ENCODE measurements at places on chromosomes 5 and 9.

- no peak for DNase-seq
These were observed 356.8 kb downstream of the SPOCK1 start for GRCh38 chr5:137142346-137142745.

DNA sequence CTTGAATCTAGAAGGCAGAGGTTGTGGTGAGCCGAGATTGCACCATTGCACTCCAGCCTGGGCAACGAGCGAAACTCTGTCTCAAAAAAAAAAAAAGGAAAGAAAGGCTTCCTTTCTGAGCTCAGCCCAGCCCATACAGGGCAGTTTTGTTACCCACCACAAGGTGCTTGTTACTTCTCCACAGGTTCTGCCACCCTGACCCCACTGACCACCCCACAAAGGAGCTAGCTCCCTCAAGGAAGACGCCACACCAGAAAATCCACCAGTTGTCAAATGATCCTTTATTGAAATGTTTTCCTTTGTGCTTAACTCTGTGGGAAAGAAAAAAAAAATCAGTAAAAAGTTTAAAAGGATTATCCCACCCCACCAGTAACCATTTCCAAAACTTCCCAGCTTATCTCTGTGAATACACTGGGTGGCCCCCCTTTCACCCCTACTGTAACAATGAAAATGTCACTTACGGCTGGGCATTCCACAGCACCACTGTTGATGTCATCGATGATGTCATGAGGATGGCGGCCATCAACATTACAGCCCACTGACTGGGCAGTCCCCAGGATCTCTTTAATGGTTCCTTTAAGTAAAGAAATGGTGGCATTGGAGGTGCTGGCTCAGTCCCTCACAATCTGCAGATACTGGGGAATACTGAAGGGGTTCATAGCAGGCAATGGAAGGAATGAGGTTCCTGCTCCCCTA, 3.6 kb downstream of the RPL12 start:
- no peak for DNase-seq

- no peak for DNase-seq
These were observed 280.1 kb downstream of the FBXL17 start for GRCh38 chr5:108101821-108102220.

DNA sequence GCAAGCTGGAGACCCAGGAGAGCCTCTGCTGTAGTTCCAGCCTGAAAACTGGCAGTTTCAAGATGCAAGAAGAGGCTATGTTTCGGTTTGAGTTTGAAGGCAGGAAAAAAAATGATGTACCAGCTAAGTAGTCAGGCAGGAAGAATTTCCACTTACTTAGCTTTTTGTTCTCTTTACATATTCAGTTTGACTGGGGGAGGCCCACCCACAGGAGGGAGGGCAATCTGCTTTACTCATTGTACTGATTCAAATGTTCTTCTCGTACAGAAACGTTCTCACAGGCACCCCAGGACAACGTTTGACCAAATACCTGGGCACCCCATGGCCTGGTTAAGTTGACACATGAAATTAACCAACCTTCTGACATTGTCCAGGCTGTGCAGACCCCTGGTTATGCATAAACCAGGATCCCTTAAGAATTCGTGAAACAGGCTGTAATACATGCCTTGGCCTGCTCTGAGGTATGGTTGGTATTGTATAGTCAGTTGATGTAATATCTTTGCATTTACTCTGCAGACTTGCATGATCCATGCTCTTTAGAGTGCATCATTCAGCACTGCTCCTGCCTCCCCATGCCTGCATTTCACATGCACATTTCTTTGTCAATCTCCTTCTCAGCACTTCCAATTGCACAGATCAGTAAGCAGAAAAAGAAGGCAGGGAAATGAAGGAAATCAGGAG, 687.1 kb downstream of the TAF11L14 start:
- no peak for DNase-seq

DNA sequence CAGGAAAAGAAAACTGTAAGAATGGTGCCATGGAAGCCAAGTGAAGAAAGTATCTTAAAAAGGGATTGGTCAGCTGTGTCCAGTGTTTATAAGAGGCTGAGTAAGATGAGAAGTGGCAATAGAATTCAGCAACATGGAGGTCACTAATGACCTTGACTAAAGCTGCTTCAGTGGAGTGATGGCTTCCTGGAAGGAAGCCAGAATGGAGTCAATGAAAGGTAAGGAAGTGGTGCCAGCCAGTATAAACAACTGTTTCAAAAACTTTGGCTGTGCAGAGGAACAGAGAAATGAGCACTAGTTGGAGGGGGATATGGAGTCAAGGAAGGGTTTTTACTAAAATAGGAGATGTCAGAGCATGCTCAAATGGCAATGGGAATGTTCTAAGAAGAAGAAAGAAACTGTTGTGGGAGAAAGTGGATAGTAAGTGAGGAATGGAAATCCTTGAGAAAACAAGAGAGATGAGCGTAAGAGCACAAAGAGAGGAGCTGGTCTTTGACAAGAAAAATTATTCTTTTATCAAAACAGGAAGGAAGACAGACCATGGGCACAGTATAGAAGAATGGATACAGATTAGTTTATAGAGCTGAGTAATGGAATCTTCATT, 11.1 kb upstream of the NRG2 start:
- DNase-seq = no peak

DNA sequence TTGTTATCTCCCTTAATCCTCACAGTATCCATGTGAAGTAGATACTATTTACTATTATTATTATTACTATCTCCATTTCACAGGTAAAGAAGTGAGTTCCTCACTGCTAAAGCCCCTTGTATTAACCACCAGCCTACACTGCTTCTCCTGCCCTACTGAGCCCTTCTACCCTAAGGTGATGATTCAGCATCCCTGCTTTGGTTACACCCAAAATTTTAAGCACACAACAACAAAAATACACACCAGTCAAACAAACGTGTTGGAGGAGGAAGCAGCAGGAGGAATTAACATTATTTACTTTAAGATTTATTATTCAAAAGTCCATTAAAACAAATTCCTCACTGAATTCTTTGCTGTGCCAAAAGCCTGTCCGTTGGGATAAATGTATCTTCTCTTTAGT, 370.2 kb upstream of the BRINP1 start:
- no peak for DNase-seq

DNA sequence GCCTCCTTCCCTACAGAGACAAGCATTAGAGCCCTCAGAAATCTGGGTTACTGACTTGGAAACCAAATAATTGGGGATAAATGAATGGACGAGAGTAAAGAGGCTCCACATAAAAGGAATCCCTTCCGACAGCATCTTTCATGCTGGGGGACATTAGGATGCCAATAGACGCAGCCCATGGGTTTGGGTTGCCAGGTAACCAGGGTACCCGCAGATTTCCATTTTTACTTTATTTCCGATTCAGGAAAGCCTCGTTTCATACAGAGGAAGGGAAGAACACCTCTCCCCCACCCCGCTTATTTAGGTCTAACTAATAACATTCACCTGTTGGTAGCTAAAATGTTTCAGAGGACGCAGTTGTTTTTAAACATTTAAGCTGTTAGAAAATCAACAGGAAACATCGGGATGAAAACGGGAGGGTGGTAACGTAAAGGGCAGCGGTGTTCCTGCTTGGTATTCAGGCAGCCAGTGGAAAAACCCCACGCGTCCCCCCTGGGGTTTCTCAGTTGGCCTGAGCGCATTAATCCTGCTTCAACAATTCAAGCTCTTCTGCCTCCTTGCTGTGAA, 179.5 kb downstream of the YTHDC2 start:
- no peak for DNase-seq
